ENCODE measurements at places on chromosomes 2 and 18.
A peak's percentile ranks its signal among the peaks of the same experiment; 100 is the strongest.

DNA sequence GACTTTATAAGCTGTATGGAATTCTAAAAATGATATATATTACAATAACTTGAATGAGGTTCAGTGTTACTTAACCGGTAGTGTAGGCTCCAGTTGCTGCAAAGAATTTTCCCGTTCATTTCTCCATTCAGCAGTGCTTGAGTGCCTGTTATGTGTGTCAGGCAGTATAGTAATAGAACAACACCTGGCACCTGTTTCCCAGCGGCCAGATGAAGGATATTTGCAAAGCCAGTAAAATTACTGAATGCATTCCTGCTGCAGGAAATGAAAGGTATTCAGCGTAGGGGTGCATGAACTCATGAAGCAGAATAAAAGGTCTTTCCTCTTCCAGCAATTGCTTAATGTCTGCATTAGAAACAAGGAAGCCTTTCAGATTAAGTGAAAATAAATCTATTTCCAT, 18.8 kb downstream of the YPEL5 start:
- DNase-seq, result no peak

DNA sequence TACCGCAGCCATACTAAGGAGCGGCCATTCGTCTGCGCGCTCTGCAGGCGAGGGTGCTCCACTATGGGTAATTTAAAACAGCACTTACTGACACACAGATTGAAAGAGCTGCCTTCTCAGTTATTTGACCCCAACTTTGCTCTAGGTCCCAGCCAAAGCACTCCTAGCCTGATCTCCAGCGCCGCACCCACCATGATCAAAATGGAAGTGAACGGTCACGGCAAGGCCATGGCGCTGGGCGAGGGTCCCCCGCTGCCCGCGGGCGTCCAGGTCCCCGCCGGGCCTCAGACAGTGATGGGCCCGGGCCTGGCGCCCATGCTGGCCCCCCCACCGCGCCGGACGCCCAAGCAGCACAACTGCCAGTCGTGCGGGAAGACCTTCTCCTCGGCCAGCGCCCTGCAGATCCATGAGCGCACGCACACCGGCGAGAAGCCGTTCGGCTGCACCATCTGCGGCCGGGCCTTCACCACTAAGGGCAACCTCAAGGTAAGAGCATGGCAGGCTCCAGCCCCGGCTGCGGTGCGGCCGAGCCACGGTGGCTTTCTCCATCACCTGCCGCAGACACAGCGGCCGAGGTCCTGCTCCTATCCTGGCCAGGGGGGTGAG, 15.5 kb downstream of the SALL3 start:
- DNase-seq, result no peak

GRCh38 chr2:232377841-232378734, 463 bp upstream of the ALPP start:
- DNase-seq, result no peak

DNA sequence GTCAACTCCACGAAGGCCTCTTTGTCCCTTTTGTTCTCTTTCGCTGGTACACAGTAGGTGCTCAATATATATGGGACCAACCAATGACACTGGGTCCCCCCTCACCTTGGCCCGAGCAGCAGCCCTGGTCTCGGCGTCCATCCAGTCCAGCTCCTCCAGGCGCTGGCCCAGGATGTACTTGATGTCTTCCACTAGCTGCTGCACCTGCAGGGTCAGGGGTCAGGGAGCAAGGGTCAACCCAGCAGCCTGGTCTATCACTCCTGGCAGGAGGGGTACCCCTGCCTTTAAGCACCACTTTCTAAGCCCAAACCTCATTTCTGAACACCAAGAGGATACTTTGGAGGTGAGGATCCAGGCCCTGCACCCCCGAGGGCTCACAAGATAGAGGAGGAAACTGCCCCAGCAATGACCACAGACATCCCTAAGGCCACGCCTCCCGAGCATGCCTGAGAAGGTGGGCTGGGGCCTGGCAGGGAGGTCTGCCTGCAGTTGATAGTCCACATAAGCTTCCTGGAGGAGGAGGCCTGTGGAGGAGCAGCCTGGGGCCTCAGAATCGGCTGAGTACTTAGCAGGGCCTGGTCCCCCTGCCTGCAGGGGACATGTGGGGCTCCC, 4.2 kb downstream of the ECEL1 start:
- no peak for DNase-seq

- no peak for DNase-seq
These were observed 916 bp downstream of the TAF4B start for GRCh38 chr18:26227051-26227670.

GRCh38 chr18:78675231-78675630, 304.4 kb upstream of the SALL3 start:
- DNase-seq, result no peak

DNA sequence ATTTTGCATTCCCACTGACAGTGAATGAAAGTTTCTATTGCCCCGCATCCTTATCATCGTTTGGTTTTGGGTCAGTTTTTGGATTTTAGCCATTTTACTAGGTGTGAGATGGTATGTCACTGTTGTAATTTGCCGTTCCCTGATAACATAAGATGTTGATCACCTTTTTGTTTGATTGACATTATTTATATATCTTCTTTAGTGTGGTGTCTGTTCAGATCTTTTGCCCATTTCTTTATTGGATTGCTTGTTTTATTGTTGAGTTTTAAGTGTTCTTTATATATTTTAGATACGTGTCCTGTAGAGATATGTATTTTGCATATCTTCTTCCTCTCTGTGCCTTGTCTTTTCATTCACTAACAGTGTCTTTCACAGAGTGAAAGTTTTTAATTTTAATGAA, 55.3 kb downstream of the EPC2 start:
- DNase-seq, result no peak

GRCh38 chr2:45330637-45331409, 280.2 kb downstream of the SRBD1 start:
- DNase-seq, result peak; percentile 88

DNA sequence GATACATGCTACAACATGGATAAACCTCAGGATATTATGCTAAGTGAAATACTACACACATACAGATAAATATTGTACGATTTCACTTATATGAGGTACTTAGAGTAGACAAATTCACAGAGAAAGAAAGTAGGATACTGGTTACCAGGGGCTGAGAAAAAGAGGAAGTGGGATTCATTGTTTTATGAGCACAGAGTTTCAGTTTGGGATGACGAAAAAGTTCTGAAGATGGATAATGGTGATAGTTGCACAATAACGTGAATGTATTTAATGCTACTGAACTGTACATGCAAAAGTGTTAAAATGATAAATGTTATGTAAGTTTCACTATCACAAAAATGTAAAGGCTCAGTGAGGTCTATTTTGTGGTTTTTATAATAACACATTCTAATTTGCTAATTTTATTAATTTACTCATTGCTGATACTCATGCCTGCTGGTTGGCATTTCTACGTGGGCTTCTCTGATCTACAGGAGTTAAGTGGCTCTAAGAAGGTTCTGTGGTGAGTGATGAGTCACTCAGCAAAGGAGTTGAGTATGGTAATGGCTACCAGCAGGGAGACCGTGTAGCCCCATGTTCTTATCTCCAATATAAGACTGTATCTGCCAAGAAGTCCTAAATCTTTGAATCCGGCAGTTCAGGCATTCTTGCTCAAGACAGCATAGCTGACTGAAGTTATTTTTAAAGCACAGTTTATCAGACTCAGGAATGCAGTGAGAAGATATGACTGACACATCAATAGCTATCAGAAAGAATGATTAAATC, 41.1 kb downstream of the UPP2 start:
- no peak for DNase-seq

DNA sequence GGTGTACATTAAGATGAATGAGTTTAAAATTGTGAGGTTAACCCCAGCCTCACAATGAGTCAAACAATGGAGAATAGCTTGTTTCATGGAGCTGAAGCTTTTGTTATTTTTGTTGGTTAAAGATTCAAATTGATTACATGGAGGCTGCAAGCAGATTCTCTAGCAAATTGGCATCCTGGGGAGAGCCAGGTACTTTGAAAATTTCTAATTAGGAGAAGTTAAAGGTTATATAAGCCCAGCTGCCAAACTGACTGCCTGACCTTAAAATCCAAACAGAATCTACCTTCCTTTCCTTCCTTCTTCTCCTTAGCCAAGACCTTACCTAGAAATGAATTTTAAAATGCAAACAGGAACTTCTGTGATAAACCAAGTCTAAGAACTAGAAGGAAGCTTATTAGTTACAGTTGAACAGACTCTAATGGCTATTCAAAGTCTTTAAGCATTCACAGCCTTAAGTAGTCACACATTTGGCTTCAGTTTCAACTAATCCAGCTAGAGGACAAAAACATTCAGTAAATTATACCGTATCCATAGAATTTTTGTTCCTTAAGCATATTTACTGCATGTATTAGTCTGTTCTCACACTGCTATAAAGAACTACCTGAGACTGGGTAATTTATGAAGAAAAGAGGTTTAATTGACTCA, 31.5 kb upstream of the PGAP1 start:
- DNase-seq, result no peak

GRCh38 chr2:11775384-11775783, 29.0 kb downstream of the LPIN1 start:
- no peak for DNase-seq

GRCh38 chr2:214104219-214104618, 306.6 kb upstream of the VWC2L start:
- no peak for DNase-seq

Measured in epithelial cell of proximal tubule (primary cell).